ENCODE measurements at places on chromosomes 1 and 21. TPM values are rescaled to one million over a fixed set of nuclear protein-coding genes. Genes with fewer than 3 reads are reported as not detected.
A peak's percentile ranks its signal among the peaks of the same experiment; 100 is the strongest.

CHD1L gene
- total RNA-seq, result 72.0 TPM

RGSL1 gene
- total RNA-seq, result not detected

TMEM52 gene
- 0.33 TPM for total RNA-seq

IL6R gene
- 30.5 TPM for total RNA-seq

SYDE2 gene
- 2.7 TPM for total RNA-seq

PPIE gene
- total RNA-seq, result 68.7 TPM

DNA sequence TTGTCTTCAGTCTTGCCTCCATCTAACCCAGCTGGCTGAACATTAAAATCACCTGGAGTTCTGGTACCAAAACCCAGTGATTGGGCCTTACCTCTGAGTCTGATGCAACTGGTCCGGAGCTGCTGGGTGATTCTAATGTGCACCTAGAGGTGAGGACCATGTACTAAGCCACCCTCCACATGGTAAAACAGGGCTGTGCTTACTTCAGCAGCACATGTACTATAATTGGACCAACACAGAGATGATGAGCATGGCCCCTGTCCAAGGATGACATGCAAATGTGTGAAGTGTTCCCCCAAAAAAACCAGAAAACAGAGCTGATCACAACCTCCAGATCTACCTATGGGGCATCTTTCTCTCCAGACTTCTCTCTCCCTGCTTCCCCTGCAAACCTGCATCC, 37.0 kb downstream of the ELK4 start:
- no peaks in the 10 kb centered on the region for H3K27me3 ChIP-seq
- no peak overlapping the region for H3K27ac ChIP-seq
- DNase-seq, result peak; percentile 7
- peaks cover 36% of the 10 kb centered on the region for H3K4me1 ChIP-seq
- H3K4me3 ChIP-seq, result no peak overlapping the region

DNA sequence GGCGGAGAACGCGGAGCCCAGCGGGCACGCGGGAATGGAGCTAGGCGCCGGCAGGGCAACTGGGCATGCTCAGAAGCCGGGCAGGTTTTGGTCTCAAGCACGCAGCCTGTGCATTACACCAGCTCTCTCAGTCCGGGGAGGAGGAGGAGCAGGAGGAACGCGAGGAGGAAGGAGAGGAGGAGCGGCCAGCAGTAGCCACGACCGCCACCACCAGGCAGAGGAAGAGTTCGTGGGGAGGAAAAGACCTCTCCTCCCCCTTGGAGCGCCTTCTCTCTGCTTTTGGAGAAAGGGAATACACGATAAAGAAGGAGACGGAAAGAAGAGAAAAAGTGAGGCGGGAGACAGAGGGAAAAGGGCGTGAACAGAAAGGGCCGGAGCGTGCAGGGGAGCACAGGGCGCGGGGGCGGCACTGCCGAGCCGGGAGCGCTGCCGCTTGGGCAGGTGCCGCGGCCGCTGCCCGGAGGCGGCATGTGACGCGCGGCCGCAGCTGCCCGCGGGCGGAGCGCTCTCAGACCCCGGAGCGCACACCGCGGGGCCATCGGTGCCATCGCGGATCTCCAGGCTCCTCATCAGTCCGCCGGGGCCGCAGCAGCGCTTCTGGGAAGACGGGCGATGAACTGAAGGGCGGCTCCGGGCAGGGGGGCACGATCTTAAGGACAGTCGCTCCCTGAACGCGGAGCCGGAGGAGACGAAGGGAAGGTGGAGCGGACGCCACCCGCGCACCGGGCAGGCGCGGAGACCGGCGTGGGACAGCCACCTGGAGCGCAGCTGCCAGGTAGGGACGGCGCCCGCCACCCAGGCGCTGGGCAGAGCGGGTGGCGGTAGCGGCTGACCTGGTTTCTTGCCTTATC, at the start of gene CHRM3:
Gene CHRM3 (plus strand): TSS at position 116 of the 851 bp plus-strand sequence. CDS start 520,884 bp downstream, outside the sequence.
- no peaks in the 10 kb centered on the region for H3K36me3 ChIP-seq
- peaks cover 22% of the 10 kb centered on the region for H3K4me1 ChIP-seq
- H3K4me3 ChIP-seq, result peak within 1 kb of the TSS; percentile 68
- DNase-seq, result peak; percentile 30

DNA sequence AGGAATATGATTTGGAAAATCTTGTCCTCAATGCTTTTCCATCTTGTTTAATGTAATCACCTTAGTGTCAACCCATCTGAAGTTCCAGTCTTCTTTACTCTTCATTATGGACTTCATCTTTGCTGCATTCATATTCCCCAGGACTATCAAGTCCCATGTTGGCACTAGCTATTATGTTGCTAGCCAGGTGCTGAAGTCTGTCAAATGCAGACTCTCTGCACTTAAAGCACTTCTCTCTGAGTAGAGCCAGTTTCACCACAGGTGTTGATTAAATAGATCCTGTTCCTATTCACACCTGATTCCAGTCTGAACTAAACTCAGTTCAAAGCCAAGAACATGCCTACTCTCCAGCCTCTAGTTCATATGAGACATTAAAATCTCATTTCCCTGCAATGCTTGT, 75.0 kb upstream of the PKN2 start:
- no peaks in the 10 kb centered on the region for H3K4me1 ChIP-seq
- no peak for DNase-seq
- no peak overlapping the region for H3K27ac ChIP-seq
- no peak overlapping the region for H3K4me3 ChIP-seq

DNA sequence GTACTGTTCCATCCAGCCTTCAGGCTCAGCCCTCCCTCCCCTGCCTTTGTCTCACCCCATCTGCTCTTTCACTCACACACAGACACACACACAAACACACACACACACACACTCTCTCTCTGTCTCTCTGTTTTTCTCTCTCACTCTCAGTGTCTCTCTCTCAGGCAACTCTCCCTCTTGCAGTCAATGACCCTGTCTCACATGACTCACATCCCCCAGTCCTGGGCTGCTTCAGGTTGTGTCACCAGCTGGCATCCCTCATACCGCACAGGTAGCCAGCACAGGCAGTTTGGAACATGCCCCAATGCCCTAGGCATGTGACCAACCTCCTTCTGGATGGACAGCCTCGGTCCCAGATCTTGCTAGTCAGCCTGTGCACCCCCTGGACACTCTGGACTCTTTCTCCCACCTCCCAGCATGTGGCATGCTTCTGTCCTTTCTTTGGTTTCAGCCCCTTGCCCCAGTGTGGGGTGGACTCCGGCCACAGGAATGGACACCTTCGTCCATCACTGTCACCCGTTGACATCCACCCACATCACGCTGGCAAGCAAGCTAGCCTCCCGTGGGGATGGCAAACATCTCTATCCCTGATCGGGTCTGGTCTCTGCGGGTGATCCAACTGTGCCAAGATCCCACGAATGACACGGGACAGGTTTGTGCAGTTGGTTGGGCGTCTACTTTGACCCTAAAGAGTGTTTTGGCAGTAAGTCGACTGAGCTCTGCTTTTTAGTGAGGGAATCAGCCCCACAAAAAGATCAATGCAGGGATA, 23.4 kb upstream of the FCGR2A start:
- H3K4me3 ChIP-seq, result no peak overlapping the region
- no peak for DNase-seq
- H3K36me3 ChIP-seq, result no peaks in the 10 kb centered on the region
- no peaks in the 10 kb centered on the region for H3K4me1 ChIP-seq
- H3K27ac ChIP-seq, result no peak overlapping the region

- DNase-seq, result peak; percentile 24
- H3K27ac ChIP-seq, result no peak overlapping the region
- peaks cover 41% of the 10 kb centered on the region for H3K27me3 ChIP-seq
- no peaks in the 10 kb centered on the region for H3K36me3 ChIP-seq
- H3K4me1 ChIP-seq, result peaks cover 7% of the 10 kb centered on the region
Observed at GRCh38 chr21:41168391-41169257, 664 bp downstream of the BACE2 start.

DNA sequence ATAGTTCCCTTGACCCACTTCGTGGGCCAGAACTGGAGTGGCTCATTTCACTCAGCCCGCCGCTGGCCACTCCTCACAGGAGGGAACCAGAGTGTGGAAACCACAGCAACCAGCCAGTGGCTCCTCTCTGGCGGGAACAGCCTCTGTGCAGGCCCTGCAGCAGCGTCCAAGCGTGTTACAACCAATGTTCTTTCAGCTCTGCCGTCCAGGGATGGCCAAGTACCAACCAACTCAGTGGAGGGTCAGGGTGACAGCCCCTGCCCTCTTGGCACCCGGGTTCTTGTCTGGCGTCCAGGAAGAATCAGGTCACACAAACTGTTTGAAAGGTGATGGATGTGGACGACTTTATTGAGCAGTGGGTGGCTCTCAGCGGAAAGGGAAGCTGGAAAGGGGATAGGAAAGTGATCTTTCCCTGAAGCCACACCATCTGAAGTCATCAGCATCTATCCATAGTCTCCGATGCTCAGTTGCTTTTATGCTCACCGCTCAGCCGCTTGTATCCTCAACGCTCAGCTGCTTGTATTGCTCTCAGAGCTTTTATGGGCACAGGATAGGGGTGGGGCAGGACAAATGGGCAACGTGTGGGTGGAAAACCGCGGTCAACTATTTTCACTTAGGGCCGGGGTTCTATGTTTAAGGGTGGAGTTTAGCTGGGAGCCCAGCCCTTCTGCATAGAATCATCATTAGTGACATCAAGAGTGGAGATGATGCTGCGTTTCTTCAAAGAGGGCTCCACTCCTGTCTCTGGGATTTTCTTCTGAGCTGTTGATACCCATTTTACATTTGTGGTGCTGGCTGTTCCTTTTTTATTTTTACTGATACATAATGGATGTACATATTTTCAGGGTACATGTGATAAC, 250.2 kb downstream of the RRAGC start:
- no peak overlapping the region for H3K4me3 ChIP-seq
- H3K36me3 ChIP-seq, result no peaks in the 10 kb centered on the region
- no peaks in the 10 kb centered on the region for H3K4me1 ChIP-seq
- peaks cover 11% of the 10 kb centered on the region for H3K27me3 ChIP-seq
- no peak overlapping the region for H3K27ac ChIP-seq

GRCh38 chr21:34042735-34043134, 30.6 kb upstream of the MRPS6 start:
- DNase-seq, result no peak
- peaks cover 9% of the 10 kb centered on the region for H3K4me1 ChIP-seq
- H3K36me3 ChIP-seq, result no peaks in the 10 kb centered on the region
- H3K27ac ChIP-seq, result no peak overlapping the region
- no peak overlapping the region for H3K4me3 ChIP-seq

DNA sequence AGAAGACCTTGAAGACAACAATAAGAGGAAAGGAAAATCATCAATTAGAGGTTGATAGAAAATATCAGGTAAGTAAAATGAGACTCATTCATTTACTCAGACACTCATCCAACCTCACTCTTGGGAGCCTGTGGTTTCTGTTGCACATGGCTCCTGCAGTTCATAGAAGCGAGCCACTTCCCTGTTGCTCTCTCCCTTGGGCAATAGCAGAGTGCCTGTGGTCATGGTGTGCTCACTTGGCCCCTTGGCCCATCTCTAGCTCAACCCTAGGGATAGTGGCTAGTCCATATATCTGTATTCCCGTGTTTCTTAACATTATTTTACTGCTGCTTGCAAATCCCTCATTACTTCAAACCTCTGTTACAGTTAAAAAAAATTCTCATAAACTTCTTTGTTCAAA, 368.6 kb downstream of the PTPRC start:
- peaks cover 1% of the 10 kb centered on the region for H3K36me3 ChIP-seq
- no peak overlapping the region for H3K27ac ChIP-seq
- peaks cover 7% of the 10 kb centered on the region for H3K4me1 ChIP-seq
- no peak for DNase-seq

DNA sequence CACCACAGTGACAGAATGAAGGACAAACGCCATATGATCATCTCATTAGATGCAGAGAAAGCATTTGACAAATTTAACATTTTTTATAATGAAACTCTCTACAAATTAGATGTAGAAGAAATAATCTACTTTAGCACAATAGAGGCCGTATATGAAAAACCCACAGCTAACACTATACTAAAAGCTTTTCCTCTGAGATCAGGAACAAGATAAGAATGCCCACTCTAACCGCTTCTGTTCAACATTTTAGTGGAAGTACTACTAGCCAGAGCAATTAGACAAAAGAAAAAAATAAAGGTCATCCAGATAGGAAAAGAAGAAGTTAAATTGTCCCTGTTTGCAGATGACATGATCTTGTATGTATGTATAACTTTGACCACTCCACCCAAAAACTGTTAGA, 109.7 kb downstream of the SLC35F3 start:
- DNase-seq, result no peak
- H3K36me3 ChIP-seq, result no peaks in the 10 kb centered on the region
- no peaks in the 10 kb centered on the region for H3K4me1 ChIP-seq
- no peak overlapping the region for H3K27ac ChIP-seq
- H3K27me3 ChIP-seq, result peaks cover 10% of the 10 kb centered on the region

DNA sequence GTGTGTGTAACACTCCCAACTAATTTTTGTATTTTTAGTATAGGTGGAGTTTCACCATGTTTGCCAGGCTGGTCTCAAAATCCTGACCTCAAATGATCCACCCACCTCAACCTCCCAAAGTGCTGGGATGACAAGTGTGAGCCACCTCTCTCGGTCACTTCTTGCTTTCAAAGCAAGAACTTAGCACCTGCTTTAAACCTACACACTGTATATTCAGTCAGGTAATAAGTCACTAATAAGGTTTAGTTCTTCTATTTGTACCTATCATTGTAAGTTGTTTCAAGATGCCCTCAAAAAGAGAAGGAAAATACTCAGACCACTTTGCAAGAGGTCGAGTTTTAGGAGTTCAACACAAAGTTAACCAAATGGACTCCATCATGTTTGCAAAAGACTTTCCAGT, 431.3 kb downstream of the MRPL39 start:
- H3K4me1 ChIP-seq, result peaks cover 3% of the 10 kb centered on the region
- no peak overlapping the region for H3K27ac ChIP-seq
- no peaks in the 10 kb centered on the region for H3K27me3 ChIP-seq
- no peaks in the 10 kb centered on the region for H3K36me3 ChIP-seq
- DNase-seq, result no peak

DNA sequence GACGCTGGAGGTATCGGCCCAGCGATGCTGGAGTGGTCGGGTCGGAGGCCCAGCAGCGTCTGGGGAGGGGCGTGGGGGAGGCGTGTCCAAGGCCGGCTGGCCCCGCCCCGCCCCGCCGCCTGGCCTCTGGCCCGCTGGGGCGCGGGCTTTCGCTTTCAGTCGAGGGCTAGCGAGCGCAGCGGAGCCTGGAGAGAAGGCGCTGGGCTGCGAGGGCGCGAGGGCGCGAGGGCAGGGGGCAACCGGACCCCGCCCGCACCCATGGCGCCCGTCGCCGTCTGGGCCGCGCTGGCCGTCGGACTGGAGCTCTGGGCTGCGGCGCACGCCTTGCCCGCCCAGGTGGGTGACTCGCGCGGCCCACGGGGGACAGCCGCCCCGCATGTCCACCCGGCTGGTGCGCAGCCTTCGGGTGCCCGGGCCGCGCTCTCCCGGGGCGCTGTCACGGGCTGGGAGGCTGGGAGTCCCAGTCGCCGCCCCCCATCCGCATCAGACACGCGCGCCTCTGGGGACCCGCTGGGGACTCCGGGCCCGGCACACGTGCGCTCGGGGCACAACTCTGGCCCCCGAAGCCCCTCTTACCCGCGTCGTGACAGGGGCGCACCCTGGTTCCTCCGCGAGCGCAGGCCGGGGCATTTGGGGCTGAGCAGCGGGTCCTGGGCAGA, at the start of gene TNFRSF1B:
Gene TNFRSF1B (plus strand): TSS at position 158 of the 659 bp plus-strand sequence. CDS start 101 bp downstream, at position 259.
- peak; percentile 80 for DNase-seq
- H3K27me3 ChIP-seq, result no peaks in the 10 kb centered on the region
- H3K4me1 ChIP-seq, result peaks cover 66% of the 10 kb centered on the region
- H3K4me3 ChIP-seq, result peak within 1 kb of the TSS; percentile 98
- H3K27ac ChIP-seq, result peak within 1 kb of the TSS; percentile 97
